ENCODE measurements at places on chromosomes 4 and X.

DNA sequence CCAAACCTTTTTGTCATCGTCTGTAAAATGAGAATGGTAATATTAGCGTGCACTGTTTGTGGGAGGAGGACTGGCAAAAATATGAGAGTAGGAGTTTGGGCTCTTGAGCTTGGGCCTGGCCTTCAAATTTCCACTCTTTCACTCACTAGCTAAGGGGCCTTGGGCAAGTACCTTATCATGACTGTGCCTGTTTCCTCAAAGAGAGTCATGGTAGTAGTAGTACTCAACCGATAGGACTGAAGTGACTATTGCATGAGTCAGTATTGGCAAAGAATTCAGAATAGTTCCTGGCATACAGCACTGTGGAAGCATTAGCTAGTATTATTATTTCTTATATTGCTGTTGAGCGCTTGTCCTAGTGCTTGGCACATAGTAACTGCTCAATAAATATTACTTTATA lies 16.0 kb upstream of the RBM3 start:
- no peak for DNase-seq

GRCh38 chr4:33650036-33650435 lies 2594.3 kb downstream of the ARAP2 start:
- no peak for DNase-seq

DNA sequence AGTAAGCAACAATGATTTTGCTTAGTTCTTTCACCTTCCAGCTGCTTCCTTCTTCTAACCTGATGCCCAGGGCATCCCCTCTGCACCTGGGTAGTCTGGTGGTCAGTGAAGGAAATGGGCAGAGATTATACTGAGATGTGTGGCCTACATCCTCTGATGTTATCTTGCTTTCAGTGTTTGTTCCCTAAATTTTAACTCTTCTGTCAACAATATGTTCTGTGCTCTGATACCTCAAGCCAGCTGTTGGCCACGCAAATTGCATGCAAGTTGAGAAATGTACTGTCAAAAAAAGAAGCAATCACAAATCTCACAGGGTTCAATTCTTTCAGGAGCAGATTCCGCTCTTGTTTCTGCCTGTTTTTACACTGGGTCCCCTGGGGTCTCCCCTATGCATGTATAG lies 73.8 kb downstream of the FBXW7 start:
- DNase-seq: no peak

DNA sequence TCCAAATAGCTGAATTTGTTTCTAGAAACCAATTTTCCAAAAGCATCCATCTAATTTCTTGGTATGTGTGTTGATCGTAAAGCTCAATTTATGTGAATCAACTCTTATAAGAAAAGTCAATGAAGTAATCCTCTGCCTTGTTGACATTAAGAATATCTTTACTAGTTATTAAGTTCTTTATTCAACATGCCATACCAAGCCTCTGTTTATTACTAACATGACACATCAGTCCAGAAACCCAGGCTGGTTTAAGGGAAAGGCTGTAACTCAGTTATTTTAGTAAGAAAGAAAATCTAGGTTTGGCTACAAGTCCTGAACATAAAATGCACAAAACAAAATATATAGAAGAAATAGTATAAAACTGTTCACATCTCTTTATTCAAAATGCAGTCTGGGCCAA lies 48.0 kb downstream of the KLHL34 start:
- no peak for DNase-seq

DNA sequence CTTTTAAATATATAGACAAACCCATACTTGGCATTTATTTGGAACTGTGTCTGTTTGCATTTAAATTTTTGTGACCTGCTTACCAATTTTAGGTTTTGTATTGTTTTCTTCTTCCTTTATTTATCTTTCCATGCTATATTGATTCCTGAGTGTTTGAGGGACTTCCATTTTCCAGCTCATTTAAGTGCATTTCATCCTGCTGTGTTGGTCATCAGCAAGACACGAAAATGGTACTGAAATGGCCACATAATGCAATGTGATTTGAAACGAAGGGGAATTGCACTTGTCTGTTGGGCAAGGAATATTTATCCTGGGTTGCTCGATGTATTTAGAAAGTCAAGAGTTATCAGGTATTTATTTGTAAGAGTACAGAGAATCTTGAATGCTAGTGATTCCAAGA lies 524.3 kb upstream of the MAGEB2 start:
- DNase-seq: no peak

GRCh38 chrX:107760304-107761077 lies 15.1 kb downstream of the TSC22D3 start:
- DNase-seq: no peak

GRCh38 chr4:64718091-64718490 lies 308.8 kb upstream of the TECRL start:
- no peak for DNase-seq

DNA sequence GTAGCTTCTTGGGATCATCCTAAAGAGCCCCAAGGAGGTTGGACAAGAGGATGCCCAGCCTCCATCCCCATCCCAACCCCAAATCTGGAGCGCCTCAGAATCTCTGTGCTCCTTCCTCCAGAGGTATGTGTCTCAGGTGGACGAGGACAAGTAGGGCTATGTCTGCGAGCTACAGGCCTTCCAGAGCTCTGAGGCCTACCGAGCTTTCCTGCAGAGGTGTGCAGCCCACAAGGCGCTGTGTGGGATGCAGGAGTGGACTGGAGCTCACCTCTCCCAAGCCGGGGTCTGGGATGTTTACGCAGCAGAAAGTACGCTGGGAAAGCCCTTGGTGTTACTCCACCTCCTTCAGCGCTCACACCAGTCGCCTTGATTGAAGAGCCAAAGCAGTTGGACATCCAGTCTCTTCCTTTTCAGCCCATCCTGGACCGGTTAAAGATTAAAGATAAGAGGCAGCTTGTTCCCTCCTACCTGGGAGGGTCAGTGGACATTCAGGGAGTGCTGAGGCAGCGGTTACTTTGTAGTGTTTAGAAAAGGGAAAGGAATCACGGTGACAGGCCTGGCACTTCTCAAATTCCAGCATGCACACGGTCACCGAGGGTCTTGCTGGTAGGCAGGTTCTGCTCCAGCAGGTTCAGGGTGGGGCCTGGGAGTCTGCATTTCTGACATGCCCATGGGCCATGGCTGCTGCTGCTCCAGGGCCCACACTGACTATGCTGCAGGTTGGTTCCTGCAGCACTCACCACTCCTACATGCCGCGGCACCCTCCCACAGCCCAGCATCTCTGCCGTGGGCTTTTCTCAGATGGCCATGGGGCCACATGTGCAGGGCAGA lies 29.5 kb upstream of the JAKMIP1 start:
- DNase-seq: no peak

GRCh38 chr4:40719008-40719623 lies 30.6 kb upstream of the NSUN7 start:
- peak; percentile 27 for DNase-seq

- no peak for DNase-seq
Observed at GRCh38 chr4:159188646-159189045, 85.8 kb downstream of the RAPGEF2 start.

GRCh38 chr4:81930506-81931238 lies 443.1 kb downstream of the HNRNPD start:
- no peak for DNase-seq

- DNase-seq: no peak
Observed at GRCh38 chrX:121455890-121456289, 408.5 kb downstream of the GLUD2 start.

DNA sequence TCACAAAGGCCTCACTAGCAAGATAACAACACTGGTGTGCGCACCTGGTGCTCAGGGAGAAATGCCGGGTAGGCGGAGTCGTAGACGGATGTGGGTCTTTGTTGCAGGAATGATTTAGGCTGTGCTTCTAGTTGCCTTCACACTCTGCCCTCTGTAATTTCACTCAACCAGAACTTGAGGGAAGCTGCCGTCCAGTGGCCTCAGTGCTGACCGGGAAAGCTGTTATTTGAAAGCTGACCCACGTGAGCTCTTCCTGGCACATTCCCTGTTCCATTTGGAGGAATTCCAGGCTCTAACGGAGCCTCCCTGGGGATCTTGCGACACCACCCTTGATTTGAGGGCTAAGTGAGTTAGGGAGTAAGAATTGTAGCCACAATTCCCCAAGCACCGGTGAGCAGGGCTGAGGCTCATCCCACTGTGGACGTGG lies 15.9 kb downstream of the SH3TC1 start:
- DNase-seq: no peak

- DNase-seq: no peak
Observed at GRCh38 chr4:53009824-53010223, 147.7 kb downstream of the RASL11B start.

DNA sequence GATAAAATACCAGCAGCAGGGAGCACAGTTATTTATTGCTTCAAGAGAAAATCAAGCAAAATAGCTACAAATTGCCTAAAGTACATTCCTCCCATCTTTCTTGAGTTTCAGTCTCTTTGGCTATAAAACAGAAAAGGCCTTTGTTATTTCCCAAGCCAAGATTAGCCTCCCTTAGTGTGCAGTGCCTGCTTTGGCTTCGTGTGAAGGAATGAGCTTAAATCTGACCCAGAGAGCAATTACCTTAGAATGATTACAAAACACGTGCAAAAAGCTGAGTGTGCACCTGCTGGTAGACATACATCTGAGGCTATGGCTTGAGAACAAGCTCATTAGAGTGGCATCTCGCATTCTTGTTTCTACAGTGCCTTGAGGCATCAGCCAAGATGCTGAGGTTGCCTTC lies 250.8 kb downstream of the C4orf33 start:
- DNase-seq: no peak

DNA sequence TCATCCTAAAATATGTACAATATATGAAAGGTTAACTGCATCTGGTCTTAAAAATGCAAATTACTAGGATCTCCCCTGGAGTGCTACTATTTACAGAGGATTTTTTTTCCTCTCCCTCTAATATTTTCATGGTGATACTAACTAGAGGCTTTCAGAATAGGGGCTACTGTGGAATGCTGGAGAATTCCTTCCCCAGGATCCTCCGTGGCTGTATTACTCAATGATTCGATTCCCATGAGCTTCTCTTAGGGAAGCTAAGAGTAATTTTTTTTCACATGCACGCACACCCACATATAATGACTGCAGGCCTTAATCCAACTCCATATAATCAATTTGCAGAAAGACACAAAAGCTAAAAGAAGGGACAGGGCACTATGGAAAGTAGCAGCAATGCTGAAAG lies 184.7 kb downstream of the ARHGAP6 start:
- no peak for DNase-seq

DNA sequence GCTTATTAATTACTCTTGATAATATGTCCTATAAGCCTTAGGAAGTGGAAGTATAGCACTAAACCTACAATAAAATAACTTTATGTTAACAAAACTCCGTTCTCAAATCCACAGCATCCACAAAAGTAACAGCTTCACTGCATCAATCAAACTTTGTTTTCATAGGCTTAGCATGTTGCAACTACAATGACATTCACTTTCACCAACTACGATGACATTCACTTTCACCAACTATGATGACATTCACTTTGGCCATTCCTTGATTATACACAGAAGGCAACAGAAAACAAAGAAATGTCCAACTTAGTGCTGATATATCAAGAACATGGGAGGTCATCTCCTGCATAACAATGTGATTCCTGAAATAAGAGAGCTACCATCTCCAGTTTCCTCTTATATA lies 44.3 kb downstream of the FBXL5 start:
- no peak for DNase-seq

DNA sequence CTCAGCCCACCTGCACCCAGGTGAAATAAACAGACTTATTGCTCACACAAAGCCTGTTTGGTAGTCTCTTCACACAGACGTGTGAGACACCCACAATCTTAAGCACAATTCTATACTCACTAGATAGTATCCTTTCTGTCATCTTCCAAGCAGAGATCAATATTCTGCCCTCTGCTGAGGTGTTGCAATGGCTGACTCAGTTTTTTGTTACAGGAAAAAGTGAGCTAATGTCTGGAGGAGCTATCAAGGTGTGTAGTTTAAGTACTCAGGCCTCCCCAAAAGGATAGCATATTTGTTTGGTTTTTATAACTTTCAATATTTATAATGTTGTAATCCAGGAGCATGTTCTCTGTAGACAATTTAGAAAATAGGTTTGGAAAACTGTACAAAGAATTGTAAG lies 775.2 kb upstream of the POU3F4 start:
- DNase-seq: no peak

DNA sequence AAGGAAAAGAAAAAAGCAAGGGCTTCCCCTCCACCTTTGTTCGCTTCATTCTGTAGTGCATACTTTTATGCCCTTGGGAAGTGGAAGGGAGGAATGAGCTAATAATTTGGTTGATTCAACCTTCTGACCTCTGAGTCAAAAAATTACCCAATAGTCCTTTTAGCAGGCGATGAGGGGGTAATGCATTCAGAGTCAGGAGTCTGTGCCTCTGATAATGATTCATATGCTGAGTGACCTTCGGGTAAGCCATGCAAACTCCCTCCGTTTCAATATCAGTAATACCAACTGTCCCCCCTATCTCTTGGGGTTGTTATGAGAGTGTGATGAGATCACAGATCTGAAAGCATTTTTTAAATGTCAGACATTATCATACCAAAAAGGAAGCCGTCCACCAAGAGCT lies 41.6 kb upstream of the ACSL4 start:
- DNase-seq: peak; percentile 19

- no peak for DNase-seq
Observed at GRCh38 chrX:84189125-84189524, 1.1 kb upstream of the RPS6KA6 start.

- DNase-seq: no peak
Observed at GRCh38 chr4:127606823-127607222, 25.9 kb upstream of the INTU start.

DNA sequence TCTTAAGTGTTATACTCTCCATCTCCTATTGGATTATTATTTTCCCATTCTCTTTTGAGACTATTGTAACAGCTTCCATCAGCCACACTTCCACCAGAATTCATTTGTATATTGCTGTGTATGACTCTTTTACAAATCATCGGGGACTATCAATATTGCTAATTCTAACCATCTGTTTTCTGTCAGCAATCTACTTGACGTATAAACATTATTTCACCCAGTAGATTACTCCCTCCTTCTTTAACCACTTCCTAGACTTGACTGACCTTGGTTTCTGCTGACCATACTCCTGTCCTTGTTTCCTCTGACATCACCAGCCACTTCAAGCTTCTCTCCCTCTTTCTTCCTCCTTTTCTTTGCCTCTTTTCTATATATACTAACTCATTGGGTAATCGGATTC lies 402.9 kb downstream of the PCDH18 start:
- DNase-seq: no peak

- DNase-seq: no peak
Observed at GRCh38 chr4:169282429-169283113, 11.8 kb upstream of the SH3RF1 start.

GRCh38 chr4:171947400-171947799 lies 134.2 kb downstream of the GALNTL6 start:
- DNase-seq: no peak

DNA sequence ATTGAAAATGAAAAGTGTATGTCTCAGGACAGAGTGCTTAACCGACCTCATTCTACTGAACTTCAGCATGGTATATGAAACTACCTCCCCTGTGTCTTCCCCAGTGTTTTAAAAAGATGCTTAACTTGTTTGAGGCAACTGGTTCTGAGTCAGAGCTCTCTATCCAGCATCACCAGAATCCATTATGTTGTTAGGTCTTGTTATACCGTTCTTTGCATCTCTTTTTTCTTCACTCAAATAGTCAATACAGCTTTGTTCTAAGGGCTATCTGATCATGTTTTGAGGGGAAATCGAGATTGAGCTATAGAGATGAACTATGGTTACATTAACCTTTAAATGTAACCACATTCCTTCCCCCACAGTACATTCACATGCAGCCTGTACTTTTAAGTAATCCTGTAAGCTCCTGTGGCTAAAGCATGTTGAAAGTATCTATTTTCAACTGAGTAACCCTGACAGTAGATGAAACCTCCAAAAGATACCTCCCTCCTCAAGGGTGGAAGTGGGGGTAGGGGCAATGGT lies 514.4 kb downstream of the RPA4 start:
- peak; percentile 6 for DNase-seq

GRCh38 chr4:99038213-99038612 lies 42.7 kb downstream of the METAP1 start:
- DNase-seq: no peak

Data from H7 (cell line).